ENCODE measurements at places on chromosomes 7 and 10.

DNA sequence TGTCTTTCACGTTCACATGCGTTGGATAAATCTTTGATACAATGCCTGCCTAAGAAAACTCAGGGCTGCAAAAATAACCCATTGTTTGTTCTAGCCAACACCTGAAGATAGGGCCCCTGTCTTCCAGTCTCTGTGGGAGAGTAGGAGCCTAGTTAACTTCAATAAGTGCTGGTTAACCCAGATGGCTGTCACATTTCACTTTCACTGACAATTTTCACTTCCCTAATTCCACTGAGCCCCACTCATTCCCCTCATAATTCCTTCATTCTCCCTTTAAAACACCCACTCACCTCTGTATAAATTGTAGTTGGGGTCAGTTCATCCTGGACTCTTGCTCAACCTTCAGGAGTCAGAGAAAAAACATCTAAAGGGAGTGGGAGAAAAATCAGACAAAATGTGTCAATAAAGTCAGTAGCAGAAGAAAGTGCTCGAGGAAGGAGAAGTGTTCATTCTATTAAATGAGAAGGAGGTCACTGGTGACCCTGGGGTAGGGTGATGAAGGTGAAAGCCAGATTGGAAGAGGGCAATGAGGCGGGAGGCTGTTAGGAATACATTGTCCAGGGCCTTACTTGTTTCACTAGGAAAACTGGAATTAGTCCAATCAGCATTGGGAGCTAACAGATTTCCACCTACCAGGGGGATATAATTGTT, 51.2 kb upstream of the ABI1 start:
- no peak for DNase-seq

DNA sequence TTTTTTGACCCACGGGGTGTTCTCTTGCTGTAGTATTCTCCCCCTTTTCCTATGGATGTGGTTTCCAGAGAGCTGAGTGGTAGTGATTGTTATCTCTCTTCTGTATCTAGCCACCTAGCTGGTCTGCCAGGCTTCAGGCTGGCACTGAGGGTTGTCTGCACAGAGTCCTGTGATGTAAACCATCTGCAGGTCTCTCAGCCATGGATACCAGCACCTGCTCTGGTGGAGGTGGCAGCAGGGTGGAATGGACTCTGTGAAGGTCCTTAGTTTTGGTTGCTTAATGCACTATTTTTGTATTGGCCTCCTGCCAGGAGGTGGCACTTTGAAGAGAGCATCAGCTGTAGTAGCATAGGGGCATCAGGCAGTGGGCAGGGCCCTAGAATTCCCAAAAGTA, 851 bp downstream of the HYAL4 start:
- DNase-seq = no peak

DNA sequence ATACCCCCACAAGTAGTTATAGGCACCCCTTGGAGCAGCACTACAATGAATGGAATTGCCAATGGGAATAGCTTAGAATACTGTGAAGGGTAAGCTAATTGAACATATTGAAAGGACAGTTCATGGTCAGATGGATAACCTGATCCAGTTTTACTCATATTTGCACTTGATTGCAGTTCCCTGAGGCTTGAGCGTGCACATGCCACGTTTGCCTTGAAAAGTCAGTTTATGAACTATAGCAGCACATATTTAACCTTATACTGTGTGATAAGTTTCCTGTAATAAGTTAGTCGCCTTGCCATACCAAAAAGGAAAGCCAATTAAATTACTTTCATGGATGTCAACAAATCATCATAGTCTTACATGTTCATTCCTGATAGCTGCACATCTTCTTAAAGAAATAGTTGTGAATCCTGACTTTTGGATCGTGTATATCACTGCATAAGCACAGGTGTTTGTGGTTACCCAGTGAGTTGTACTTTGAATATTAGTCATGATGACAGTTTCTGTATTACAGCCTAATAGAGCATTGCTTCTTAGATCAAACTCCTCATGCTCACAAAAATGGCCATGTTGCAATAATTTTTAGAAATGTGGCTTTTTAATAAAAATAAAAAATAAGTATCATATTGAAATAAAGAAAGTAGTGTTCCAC, 21.6 kb downstream of the DNTT start:
- peak; percentile 29 for DNase-seq

DNA sequence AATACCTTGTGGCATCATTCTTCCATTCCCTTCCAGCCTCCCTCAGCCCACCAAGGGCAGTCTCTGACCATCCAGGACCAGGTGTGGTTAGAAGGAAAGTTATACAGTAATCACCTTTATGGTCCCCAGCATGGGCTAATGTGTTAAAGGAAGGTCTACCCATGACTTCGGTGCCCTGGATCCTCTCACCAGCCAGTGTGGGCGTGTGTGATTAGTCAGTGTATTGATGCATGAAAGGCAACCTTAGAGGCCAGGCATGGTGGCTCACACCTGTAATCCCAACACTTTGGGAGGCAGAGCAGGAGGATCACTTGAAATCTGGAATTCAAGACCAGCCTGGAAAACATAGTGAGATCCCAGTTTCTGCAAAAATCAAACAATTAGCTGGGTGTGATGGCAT, 88.9 kb downstream of the APBB1IP start:
- DNase-seq = no peak

GRCh38 chr7:98251231-98251600, 816 bp downstream of the TECPR1 start:
- DNase-seq = no peak

GRCh38 chr10:71600849-71601248, 118.7 kb downstream of the C10orf105 start:
- DNase-seq = no peak

DNA sequence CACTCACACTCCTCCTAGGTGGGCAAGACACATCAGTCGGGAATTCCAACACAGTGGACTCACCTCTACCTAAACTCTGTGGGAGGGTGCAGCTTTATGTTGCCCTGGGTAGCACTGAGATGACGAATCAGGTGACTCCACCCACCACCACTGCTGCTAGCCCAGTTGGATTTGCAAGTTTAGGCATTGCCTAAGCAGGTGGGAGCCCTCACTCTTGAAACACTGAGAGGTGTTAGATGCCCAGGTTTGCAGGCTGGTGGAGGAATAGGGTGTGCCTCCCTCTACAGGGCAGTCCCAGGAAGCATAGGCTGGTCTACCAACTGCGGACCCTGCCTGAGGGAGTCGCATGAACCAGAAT, 708.9 kb downstream of the POM121L12 start:
- no peak for DNase-seq

DNA sequence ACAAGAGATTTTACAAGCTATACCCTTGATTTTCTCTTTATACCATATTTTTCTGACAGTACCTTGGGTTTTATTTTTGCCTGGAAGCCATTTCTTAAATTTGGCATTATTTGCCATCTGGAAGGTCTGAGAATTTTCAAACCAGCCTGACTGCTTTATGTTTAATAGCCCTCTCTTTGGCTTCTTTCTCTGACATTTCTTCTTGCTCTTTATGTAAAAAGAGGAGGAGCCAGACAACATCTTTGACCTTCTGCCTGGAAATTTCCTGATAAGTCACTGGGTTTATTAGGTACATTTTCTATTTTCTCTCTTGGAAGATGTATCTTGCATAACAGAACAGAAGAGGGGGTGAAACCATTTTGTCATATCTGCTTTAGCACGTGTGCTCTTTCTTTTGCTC, 79.6 kb downstream of the LANCL2 start:
- no peak for DNase-seq

GRCh38 chr7:31805209-31805818, 118.3 kb downstream of the PPP1R17 start:
- DNase-seq = no peak

- DNase-seq = no peak
These were observed 73.5 kb downstream of the NUDCD3 start for GRCh38 chr7:44416941-44417340.

DNA sequence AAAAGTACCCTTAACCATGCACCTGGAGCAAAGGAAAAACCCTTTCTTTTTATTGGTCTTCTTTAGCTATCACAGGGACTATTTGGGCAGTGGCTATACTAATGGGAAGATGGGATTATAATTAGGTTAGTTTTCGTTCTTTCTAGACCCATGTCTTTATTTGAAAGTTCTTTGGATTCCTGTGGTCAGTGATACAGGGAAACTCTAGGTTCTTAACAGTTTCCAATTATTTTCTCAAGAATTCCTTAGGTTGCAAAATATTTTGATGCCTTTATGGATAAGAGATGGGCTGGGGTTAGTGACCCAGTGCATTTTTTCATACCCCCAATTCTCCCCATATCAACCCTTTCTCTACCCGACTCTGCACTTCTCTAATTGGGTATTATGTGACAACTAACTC, 49.0 kb downstream of the ADD3 start:
- no peak for DNase-seq

GRCh38 chr7:6238309-6238925, 34.0 kb downstream of the CYTH3 start:
- DNase-seq = no peak

GRCh38 chr7:37833107-37833817, 15.1 kb upstream of the NME8 start:
- no peak for DNase-seq

DNA sequence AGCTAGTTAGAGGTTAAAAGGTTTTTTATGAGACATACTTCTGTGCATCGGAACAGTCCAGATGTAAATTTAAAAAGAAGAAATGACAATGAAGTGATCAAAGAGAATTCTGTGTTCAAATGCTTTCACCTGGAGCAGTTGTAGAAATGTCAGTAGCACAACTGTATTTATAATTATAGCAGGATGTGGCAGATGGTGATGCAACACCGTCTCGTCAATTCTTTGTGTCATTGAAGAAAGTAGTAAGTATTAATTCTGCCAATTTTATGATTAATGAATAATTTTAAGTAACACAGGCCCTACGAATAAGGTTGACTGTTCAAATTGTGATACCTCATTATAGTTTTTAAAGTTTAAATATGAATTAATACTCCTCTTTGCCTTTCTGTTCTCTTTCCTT, 171.1 kb downstream of the ADK start:
- no peak for DNase-seq

Measured in GM12891 (cell line).